ENCODE measurements at places on chromosomes 11 and 22. TPM values are rescaled to one million over a fixed set of nuclear protein-coding genes. Genes with fewer than 3 reads are reported as not detected.

E2F8 gene
- total RNA-seq = 7.3 TPM

LIMK2 gene
- 51.1 TPM for total RNA-seq

TSPAN18 gene
- total RNA-seq = 23.2 TPM

OR8D4 gene
- 0.21 TPM for total RNA-seq

Measured in tongue (tissue), 3 donors.